ENCODE measurements at places on chromosomes 2 and 18.

GRCh38 chr18:62336618-62337017 is 11.5 kb downstream of the TNFRSF11A start:
- DNase-seq = no peak

GRCh38 chr18:6054256-6054842 is 159.0 kb upstream of the TMEM200C start:
- no peak for DNase-seq

GRCh38 chr18:49733321-49733720 is 80.0 kb downstream of the ACAA2 start:
- DNase-seq = no peak

GRCh38 chr2:96524482-96525210 is 11.9 kb upstream of the ARID5A start:
- no peak for DNase-seq

DNA sequence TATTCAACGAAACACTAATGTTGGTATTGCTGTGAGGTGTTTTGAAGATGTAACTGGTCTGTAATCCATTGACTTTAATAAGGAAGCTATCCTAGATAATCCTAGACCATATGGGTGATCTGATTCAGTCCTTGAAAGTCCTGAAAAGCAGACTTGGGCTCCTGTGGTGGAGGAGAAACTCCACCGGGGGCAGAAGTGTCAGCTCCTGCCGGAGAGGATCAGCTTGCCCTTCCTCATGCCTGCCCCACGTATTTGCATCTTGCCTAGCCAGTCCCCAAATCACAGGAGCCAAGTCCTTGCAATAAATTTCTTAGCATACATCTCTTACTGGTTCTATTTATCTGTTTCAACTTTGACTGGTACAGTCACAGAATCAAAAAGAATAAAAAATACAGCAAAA is 144.2 kb upstream of the DLGAP1 start:
- DNase-seq = no peak

DNA sequence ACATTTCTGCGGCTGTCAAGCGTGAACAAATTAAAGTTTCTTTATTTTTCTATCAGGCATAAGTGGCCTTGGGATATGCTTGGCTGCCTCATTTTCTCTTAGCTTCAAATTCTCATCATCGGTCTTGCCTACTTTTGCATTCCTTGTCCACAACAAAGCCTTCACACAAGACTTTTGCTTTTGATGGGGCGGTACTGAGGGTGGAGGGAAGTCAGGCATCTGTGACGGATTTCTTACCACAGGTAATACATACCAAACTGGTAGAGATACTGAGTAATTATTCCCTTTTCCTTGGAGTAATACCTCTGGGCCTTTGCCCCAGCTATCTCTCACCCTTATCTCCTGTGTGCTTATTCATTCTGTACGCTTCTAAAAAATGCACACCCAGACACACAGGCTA is 468.3 kb upstream of the RGPD4 start:
- DNase-seq = no peak

DNA sequence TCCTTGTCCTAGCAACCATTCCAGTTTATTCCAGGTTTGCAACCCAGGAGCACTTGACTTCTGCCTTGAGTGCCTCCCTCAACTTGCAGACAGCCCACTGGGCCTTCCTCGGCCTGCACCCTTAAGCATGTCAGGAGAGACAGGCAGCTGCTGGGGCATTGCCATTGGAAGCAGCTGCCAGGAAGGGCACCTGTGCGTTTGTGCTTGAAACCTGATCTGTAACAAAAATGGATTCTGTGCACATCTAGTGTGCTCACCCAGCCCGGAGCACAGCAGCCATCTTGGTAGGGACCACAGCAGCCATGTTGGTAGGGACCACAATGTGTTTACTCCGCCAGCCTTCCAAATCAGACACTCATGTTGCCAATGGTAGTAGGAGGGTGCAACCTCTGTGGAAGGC is 44.3 kb upstream of the GLI2 start:
- DNase-seq = no peak

DNA sequence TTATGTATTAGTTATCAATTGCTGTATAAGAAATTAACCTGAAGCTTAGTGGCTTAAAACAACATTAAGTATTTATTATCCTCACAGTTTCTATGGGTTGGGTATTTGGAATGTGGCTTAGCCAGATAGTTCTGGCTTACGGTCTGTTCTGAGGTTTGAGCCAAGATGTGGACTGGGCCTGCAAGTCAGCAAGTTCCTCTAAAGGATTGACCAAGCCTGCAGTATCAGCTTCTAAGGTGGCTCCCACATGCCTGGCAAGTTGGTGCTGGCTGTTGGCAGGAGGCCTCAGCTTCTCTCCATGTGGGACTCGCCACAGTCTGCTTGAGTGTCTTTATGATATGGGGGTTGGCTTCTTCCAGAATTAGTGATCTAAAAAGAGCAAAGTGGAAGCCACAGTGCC is 45.0 kb upstream of the TCF4 start:
- DNase-seq = no peak

GRCh38 chr2:97831121-97831520 is 117.7 kb downstream of the ZAP70 start:
- DNase-seq = no peak

GRCh38 chr2:165777522-165778186 is 16.4 kb downstream of the GALNT3 start:
- DNase-seq = no peak

GRCh38 chr2:129248198-129248597 is 731.3 kb upstream of the RAB6C start:
- no peak for DNase-seq

DNA sequence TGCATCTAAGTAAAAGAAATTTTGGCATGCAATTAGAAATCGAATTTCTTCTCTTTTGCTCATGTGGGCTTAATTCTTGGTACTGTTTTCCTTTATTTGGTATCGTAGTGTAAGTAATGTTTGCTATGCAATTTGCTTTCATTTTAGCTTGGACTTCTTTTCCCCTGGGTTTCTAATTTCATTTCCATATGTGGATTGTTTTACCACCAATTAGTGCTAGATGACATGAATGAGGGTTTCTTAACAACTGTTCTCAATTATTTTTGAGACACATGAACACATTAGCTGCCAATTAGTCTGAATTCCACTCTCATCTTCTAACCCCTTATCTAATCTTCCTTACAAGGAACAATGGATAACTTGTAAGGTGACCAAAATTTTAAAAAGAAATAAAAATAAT is 1047.2 kb upstream of the PIK3C3 start:
- DNase-seq = no peak

DNA sequence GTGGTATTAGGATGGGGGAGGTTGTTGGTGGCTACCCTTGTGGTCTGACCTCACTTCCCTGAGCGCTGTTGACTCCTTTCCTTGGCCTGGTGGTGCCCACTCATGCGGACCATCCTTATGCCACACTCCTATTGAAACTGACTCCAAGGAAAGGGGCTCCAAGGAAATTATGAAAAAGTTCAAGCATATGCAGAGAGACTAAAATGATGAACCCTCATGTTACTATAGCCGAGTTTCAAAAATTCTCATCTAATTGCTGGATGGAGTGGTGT is 96.2 kb upstream of the STPG4 start:
- DNase-seq = no peak

DNA sequence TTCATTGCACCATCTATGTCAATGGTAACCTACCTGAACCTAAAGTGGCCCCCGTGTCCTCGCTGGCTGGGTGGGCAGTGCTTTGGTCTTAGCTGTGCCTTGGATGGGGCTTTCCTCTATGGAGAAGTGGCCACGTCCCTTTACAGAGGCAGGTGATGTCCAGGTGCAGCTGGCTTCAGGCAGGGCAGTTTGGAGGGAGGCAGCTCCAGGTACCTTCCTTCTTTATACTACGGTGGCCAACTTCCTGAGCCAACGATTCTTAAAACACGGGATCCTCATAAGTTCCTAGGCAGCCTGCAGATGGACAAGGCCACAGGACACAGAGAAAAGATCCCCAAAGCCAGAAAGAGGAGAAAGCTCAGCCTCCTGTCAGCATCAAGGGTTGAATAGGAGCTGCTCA is 517.3 kb upstream of the HS6ST1 start:
- DNase-seq = no peak

GRCh38 chr18:10936176-10937053 is 213.0 kb downstream of the PIEZO2 start:
- no peak for DNase-seq

- DNase-seq = no peak
Measured at GRCh38 chr2:237726401-237726830, 72.2 kb upstream of the RBM44 start.

DNA sequence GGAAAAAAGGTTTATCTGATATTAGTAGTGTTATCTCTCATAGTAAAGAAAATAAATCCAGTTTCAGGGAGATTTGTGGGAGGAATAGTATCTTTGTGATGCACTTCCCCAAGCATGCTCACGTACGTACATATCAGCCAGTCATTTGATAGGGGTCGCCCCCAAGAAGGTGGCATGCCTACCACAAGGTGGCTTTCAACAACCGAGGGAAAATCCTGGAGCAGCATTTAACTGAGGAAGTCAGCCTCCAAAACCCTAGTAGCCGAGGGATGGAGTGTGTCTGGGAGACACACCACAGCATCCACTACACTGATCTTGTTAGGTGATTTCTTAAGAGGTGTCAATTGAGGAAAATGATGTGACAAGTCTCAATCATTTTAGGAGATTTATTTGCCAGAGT is 623.9 kb downstream of the NYAP2 start:
- DNase-seq = no peak

GRCh38 chr2:29269765-29270109 is 154.5 kb downstream of the CLIP4 start:
- DNase-seq = no peak

- DNase-seq = no peak
Measured at GRCh38 chr18:76874642-76875389, 52.5 kb downstream of the ZNF236 start.

- DNase-seq = no peak
Measured at GRCh38 chr18:10482363-10482984, 28.0 kb downstream of the APCDD1 start.

DNA sequence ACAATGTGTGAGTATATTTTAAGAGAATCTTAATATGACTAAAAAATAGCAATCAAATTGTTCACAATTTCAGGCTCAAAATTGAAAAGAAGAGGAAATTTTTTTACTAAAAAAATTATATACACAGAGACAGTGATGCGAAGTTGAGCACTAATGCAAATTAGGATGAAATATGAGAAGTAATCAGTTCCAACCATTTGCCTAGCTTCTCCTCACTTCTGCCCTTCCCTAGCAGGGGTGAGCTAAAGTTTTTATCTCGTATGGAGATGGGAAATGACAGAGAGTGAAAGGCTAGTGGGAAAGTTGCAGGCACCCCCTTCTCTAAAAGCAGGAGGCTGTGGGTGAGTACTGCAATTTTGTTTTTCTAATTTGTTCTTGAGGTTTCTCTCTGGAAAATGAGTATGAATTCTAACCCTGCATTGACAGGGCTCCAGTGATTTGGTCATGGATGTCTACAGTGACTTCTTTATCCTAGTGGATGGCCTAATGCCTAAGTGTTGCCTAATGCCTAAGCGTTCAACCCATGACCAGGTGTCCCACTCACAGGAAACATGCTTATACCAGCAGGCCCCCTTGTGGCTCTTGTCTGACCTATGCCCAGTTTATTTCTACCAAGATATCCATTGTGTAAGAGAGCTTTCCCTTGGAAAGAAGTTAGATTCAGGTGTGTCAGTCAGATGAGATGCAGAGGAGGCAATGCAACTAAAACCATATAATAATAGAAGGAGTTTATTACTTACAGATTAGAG is 78.0 kb upstream of the HNMT start:
- no peak for DNase-seq

DNA sequence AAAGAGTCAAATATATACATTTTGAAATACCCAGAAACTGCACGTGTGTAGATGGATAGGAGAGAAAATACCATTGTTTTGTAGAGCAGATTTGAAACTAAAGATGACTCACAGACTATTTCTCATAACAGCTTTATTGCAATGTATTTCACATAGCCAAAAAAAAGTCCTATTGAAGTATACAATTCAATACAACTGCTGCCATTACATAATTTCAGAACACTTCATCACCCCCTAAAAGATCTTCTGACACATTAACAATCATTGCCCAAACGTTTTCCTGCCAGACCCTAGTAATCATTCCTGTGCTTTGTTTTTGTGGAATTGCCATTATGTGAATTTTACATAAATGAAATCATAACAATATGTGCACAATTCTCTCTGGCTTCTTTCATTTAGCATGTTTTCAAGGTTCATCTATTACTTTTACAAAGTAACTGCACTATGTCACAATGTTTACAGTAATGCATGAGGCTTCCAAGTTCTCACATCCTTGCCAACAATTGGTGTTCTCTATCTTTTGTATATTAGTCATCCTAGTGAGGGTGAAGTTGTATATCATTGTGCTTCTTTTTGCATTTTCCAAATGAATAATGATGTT is 378.6 kb upstream of the CWC22 start:
- DNase-seq = no peak
